Hippocampal formation (tissue), 2 donors: ENCODE measurements at places on chromosomes 7 and 10.

GRCh38 chr10:114631090-114631665 lies 26.9 kb downstream of the ABLIM1 start:
- no peak for DNase-seq

GRCh38 chr10:88292185-88292514 lies 291.0 kb downstream of the RNLS start:
- no peak for DNase-seq

DNA sequence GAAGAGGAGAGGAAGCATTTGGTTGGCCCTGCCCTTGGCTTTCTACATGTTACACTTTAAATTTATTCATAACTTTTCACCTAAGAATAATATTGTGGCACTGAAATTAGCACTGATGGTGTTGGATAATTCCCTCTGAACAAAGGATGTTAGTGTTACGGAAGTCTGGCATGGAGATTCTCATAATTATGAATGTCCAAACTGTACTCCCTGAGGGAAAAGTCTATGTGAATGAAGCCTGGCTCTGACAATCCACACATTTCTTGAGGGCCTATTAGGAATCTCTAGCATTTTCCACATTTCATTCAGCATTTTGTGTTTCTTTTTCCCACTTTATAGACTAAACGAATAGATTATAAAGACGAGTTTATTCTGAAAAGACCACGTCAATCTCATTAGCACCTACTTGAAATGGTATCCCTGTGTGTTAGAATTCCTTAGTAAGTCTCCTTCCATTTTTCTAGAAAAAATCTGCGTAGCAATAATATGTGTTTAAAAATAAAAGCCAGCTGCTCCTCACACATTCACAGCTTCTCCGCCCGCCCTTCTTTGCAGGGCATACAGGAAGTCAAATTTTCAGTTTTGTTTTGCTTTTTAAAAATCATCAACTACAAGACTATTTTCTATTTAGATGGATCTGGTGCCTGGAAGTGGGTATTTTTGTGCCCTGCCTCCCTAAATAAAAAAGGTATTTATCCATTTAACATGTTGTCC lies 131.8 kb upstream of the PALS2 start:
- no peak for DNase-seq

DNA sequence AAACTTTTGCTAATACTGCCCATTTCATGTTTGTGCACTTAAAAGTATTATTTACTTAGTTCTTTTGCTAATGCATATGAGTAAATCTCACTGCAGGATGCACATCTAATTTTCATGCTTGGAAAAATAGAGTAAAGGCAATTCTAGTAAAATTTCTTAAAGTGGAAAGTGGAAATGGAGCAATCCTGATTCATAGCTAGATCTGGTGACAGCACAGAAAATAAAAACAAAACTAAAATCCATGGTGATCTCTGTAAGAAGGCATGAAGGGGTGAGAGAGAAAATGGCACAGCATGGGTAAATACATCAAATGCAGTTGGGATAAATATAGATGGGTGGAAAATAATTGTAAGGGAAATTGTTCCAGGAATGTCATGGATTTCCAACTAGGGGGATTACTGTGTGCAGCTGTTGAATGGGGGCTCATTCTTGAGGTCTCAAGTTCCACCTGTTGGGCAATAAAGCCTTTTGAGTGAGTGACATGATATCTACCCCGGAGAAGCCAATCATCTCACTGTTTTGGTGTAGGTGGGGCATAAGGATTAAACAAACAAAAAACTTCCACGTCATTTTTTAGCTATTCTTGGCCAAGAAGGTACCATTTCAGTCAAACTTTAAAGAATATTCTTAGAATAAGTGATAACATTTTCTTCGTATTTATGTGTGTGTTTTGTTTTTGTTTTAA lies 1.7 kb upstream of the MCU start:
- no peak for DNase-seq

GRCh38 chr10:26486304-26486703 lies 48.2 kb downstream of the APBB1IP start:
- no peak for DNase-seq

DNA sequence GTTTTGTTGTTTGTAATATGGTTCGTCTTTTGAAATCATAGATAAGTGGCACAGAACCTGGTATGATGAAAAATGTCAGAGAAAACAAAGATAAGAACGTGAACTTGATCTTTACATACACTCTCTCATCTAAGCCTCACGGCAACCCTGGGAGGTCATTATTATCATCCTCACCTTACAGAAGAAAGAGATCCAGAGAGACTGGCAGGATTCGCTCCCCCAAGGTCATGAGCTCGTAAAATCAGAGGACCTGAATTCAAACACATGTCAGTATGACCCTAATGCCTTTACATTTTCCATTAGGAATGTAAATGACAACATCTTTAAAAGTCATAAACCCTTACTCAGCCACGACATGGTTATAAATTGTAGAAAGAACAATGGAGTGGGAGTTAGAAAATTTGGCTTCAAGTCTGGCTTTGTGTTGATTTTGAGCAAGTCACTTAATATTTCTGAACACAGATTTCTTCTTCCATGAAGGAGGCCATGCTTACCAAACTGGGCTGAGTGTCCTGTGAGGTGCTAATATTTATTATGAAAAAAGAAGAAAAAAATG lies 35.9 kb downstream of the HIPK2 start:
- DNase-seq: no peak

- no peak for DNase-seq
Observed at GRCh38 chr7:27251136-27251651, 8.6 kb downstream of the EVX1 start.
